ENCODE measurements at places on chromosomes 13 and 19.

DNA sequence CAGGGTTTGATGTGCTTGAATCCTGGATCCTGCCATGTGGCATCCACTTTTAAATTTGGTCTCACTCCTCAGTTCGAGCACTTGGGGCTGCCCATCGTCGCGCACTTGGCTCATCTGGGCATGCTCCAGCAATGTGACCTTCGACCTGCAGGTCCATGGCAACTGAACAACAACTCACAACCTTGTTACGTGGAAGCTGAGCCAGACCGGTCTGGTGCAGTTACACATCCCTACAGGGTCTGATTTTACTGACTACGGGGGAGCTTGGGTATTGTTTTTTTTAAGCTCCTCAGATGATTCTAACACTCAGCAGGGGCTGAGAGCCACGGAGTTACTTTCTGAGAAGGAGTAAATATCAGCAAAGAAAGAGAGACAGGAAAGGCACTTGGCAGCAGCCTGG is 769.6 kb downstream of the UQCRFS1 start:
- DNase-seq, result no peak

DNA sequence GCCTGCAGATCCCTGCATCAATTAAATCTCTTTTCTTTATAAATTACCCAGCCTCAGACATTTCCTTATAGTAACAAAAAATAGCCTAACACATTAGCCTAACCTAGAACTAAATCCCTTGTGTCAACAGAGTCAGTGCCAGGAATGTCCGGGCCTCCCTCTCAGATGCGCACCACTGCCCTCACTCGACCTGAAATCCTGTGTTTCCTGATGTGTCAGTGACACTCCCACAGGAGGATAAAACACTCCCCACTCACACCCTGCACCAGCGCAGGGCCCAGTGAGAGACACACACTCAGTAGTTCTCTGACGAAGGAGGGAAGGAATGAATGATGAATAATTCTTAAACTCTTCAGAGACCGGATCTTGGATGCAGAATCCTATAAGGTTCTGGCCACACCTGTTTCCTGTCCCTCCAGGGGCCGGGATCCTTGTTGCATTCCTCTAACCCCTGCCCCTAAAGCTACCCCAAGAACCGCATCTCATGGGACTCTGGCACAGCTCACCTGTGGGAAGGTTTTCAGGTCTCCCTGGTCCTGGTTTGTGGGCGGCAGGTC is 3.1 kb downstream of the CEACAM3 start:
- DNase-seq, result no peak

DNA sequence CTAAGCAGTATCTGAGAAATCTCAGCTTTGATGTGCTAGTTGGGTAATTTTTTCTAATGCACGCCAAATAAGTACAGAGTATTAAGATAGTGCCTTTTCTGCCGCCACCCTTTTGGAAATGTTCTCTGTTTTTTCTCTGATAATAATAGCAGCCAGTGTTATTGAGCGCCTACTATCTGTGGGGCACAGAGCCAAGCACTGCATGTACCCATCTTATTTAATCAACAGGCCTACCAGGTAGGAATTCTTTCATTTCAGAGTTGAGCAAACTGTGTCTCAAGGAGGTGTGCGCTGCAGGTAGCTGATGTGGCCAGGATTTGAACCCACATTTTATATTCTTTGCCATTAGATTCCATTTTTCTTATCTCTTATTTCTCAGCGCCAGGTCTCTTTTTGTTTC is 1.4 kb downstream of the EPN1 start:
- no peak for DNase-seq

DNA sequence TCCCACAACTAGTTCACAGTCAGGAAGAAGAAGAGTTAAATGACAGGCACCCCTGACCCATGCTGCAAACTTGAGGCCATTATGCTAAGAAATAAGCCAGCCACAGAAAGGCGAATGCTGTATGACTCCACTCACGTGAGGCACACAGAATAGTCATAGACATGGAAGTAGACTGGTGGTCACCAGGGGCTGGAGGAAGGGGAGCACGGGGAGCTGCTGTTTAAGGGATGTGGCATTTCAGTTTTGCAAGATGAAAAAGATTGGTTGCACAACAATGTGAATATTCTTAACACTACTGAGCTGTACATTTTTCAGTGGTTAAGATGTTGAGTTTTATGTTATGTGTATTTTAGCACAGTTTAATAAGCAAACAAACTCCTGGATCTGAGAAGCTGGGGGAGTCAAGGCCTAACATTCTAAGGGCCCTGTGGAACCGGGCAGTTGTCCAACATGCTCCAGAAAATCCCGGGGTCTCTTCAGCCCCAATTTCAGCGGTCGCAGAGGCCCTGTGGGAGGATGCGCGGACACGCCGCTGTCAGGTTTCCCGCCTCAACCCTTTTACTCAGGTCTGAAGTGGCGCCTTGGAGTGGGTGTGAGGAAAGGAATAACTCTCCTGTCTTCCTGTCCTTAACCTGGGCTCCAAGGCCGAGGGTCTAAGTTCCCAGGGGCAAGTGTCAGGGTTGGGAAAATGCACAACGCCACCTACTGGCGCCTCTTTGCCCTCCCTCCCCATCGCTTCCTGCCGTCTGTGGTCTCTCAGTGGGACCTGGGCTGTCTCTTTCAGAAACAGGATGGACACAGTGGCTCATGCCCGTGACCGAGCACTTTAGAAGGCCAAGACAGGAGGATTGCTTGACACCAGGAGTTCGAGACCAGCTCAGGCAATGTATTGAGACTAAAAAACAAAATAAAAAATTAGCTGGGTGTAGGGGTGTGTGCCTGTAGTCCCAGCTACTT is 4.4 kb upstream of the TMEM272 start:
- DNase-seq, result peak; percentile 90

GRCh38 chr13:58869566-58869965 is 1238.0 kb downstream of the PCDH17 start:
- no peak for DNase-seq

- no peak for DNase-seq
These were observed 38.9 kb downstream of the NFIC start for GRCh38 chr19:3405261-3405653.

GRCh38 chr13:101552286-101552685 is 99.8 kb downstream of the ITGBL1 start:
- DNase-seq, result no peak

DNA sequence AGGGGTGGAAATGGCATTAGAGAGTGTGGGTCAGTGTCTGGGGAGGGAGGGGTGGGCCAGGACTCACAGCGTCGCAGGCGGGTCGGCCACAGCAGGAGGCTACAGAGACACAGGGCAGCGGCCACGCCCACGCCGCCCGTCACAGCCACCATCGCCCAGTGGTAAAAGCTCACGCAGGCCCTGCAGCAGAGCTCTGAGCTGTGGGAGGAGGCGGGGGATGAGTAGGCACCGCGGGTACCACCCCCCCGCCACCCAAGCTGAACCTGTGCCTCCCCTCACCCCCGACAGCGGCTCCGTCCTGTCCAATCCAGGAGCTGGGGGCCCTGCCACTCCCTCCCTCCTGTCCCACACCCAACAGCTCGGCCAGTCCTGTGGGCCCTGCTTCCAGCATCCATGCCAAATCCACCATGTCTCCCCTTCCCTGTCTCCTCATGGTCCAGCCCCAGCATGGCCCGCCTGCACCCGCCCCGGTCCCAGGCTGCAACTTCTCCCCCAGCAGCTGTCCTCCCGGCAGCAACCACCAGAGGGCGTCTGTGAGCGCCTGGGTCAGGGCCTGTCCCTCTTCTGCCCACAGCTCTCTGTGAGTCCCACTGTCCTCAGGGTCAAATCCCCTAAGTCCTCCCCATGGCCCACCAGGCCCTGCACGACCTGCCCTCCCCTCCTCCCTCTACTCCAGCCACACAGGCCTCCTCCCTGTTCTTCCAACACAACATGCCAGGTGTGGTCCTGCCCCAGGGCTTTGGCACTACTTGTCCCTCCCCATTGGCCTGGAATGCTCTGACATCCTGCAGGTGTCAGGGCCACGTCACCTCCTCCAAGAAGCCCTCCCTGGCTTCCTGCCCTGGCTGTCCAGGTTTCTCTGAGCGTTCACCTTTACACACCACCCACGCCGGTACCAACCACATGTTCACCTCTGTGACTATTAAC is 6.0 kb downstream of the TEKTIP1 start:
- no peak for DNase-seq

DNA sequence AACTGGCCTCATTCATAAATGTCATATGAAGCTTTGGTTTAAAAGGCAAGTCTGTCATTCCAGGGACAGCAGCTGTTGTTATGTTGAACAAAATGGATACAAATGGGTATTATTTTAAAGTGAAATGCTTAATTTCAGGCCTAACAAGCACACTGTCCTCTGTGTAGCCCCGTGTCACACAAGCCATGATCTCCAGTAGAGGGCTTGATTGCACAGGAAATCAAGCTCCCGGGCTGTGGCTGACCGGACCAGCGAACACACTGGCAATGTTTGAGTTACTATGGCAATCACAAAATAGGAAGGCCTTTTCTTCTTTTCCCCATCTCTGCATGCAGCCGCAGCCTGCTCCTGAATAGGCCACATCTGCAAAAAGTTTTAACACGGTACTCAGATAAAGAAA is 64.0 kb upstream of the GSX1 start:
- no peak for DNase-seq

DNA sequence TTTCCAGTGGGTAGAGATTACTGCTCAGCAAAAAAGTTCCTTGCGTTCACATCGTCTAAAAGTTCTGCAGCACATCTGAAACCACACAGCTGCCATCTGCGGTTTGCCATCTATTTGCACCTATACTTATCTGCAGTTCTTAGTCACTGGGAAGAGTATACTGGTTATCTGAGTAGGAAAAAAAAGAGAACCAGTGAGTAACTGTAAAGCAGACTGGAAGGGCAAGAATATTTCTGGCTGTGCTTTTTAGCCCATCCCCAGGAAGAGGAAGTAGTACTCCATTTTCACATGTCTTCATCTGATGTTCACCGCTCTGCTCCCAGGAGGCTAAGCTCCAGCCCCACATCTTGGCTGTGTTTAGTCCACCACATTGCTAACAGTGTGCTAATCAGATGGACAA is 35.6 kb downstream of the EFNB2 start:
- no peak for DNase-seq
